ENCODE measurements at places on chromosomes 6 and 20.

DNA sequence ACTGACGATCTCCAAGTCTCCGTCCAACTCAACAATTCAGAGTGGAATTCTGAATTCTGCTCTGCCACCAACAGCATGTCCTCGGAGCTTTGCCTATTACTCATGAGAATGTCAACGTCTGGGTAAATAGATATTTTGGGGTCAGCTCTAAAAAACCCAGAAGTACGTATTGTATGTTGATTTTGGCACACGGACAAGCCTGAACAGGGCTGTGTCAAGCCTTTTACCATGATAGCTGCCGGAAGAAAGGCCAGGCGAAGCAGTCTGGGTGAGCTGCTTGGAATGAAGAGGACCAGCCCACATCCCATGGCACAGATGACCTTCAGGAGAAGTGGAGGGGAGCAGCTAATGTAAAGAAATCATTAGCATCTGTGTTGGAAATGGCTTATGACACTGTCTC lies 88.0 kb upstream of the JAG1 start:
- ATAC-seq: no peak

DNA sequence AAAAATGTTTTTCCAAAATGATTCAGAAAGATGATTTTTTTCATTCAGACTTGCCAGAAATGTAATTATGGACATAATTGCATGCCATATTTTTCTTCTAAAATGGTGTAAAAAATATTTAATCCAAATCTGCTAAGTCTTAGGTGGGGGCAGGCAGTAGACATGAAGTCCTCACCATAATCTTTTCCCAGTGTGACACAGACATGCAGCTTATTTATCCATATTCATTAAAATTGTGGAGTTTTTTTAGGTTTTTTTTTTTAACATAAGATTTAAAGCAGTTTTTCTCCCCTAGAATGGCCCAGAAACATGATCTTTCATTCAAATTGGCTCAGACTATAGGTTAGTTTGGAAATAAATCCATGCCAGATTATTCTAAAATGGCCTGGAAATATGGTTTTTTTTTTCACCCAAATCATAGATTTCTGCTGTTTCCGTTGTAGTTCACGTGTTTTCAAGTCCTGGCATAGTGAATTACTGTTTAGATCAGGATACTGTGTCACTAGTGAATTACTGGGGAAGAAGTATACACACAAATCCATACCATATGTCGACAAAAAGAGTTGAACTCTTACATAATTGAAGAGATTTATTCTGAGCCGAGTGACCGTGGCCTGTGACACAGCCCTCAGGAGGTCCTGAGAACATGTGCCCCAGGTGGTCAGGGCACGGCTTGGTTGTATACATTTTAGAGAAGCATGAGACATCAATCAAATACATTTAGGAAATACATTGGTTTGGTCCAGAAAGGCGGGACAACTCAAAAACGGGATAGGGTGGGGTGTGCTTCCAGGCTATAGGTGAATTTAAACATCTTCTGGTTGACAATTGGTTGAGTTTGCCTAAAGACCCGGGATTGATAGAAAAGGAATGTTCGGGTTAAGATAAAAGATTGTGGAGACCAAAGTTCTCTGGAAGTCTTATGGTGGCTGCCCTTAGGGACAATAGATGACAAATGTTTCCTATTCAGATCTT lies 33.9 kb downstream of the ZNF133 start:
- ATAC-seq: no peak

DNA sequence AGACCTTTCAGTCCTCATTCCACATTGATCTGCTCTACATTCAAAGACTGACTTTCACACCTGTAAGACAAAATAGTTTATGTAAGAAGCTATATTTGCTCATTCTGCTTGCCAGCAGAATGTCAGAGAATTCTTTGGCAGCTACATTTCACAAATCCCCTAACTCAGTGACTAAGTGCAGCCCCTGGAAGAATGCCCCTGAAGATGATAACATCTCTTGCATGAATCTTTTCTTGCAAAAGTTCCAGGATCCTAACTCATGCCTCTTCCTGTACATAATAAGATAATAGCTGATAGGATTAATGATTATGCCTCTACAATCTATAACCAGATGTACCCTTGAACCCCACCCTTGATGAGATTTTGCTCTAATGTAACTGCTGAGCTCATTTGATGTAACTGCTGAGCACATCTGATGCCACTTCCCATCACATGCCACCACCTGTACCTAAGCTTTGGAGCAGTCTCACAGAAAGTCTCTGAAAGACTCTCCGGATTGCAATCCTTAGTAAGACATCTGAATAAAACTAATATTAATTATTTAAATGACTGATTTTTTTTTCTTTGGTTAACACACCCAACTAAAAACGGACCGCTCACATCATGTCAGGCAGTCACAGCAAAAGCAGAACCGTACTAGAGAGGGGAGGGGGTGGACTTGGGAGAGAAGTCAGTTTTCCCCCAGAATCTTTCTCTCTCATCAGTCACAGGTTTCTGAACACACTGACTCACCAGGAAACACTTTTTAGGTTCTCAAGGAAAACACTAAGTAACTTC lies 684 bp upstream of the DNAH8 start:
- ATAC-seq: peak; percentile 59

DNA sequence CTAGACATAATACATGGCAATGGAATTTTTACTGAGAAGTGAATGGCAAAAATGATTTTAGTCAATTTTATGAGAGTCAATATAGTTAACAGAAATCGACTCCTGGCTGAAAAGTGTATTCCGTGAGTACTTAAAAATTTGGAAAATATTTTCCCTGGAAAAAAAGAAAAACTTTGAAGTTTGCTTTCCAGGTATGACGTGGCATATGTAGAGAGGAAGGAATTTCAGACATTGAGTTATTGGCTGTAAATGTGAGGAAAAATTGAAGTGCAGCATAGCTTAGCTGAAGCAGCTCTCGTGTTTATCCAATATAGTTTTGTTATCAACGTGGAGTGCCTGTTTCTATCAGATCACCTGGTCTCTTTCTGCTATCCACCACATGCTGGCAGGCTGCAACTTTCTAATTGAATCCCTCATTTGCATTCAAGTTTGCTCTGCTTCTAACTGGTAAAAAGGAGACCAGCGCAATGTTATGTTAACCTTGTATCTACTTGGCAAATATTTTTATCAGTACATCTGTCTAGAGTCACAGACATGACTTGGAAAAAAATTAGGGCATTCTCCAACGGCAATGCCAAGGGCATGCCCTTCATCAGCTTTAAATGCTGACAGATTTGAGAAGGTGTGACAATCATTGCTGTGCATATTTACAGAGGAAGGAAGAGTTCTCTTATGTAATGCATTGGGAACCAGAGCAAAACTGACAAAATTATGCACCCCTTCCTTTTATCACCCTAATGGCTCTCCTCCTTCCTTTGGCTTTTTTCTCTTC lies 1102.8 kb upstream of the FLRT3 start:
- no peak for ATAC-seq

DNA sequence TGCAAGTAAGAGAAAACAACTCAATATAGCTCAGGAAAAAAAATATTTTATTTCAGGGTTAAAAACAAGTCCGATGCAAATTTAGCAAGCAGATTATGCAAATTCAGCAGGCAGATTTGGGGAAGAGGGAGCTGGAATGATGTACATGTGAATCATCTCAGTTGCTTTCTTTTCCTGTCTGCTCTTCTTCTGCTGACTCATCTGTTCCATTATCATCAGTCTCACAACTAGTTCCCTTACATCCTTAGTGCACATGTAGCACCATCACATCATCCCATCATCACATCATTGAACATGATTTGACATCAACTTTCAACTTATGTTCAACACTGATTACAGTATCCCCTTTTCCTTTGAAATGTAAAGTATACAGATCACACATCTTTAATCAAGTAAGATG lies 11.5 kb upstream of the DEFB113 start:
- no peak for ATAC-seq

DNA sequence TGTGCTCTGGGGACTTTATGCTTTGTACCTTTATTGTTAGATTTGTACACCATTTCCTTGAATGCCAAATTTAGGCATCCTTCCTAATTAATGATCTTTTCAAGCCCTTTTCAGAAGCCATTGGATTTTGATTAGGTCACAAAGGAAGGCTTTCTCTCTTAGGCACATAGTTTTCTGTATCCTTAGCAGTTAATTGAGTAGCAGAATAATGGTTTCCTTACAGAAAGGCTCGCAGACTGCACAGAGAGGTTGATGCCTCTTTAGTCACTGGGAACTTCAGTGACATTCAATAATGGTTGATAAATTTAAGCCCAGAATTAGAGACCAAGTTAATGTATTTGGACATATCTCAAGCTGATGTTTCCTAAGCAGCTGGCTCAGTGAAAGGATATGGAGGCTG lies 139.1 kb upstream of the VGLL2 start:
- ATAC-seq: no peak

DNA sequence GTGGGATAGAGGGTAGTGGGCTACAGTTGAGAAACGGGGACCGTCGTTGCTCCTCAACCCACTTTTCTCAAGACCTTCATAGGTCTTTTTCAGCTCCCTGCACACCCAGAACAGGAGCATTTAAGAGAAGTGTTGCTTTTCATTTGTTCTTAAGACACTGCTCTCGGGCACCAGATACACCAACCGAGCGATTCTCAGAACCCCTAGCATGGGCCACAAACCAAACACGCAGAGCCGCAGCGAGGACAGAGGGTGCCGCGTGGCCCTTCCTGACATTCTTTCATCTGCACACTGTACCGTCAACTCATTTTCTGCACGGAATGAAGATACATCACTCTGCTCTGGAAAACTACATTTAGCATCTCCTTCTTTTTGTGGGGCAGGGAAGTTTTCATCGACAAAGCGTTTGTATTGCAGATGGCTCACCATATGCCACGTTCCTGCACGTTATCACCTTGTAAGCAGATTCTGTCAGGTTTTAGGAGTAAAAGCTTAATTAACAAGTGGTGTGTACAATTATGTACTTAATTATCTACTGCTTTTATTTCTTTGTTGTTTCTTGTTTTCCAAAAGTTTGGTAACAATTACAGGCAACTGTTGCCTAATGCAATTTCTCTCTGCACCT lies 70.4 kb upstream of the MLN start:
- no peak for ATAC-seq

DNA sequence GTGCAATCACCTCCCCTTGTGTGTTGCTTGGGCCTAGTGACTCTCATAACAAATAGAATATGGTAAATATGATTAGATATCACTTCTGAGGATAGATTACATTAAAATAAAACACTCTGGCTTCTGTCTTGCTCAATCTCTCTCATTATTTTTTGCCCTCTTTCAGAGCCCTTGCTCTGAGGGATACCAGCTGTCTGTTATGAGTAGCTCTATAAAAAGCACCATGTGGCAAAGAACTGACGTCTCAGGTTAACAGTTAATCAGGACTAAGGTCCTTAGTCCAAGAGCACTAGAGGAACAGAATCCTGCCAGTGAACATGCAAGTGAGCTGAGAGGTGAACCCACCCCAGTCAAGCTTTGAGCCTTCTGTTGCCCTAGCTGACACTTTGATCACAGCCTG lies 402.2 kb upstream of the HTR1E start:
- no peak for ATAC-seq

GRCh38 chr6:35808688-35809087 lies 3.5 kb downstream of the LHFPL5 start:
- ATAC-seq: no peak
